ENCODE measurements at places on chromosomes 3 and 15. TPM values are rescaled to one million over a fixed set of nuclear protein-coding genes. Genes with fewer than 3 reads are reported as not detected.

Gene CCR9
- total RNA-seq: not detected

Gene GRAMD2A
- total RNA-seq: 4.0 TPM

GRCh38 chr3:72250725-72251124, 465.8 kb upstream of the PROK2 start:
- no peak for ATAC-seq

Gene MED12L
- 0.32 TPM for total RNA-seq

GRCh38 chr3:100082714-100083113, 31.6 kb downstream of the FILIP1L start:
- ATAC-seq: no peak

DNA sequence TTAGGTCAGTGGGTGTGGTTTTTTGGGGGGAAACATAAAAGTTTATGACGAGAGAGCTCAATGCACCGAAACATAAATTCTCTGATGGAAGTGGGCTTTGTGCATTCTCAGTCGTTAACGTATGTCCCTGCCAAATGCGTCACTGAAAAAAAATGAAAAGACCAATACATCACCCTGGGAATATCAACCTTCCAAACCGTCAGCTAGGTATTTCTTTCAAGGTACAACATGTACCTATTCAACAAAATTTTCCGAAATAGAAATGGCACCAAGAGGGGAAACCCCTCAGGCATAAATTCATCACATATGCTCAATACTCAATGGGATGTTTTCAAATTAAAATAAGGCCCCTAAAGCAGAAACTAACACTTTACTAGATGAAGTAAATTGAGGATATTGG, 266.6 kb upstream of the SUCLG2 start:
- no peak for ATAC-seq

DNA sequence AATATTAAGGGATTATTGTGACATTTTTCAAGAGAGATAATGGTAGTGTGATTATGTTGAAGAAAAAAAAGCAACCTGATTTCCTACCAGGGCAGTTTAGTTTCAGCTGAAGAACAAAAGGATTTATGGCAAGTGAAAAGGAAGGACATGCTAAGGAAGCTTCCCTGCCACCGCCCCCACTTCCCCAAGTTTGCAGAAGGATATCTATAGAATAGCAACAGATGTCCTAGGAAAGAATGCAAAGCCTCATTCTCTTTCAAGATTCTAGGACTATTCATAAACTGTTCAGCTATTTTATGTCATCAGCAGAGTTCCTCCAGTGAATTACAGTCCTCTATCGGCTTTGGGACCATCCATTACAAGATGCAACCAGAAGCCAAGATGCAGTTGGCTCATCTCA, 160.8 kb downstream of the SATB1 start:
- no peak for ATAC-seq

DNA sequence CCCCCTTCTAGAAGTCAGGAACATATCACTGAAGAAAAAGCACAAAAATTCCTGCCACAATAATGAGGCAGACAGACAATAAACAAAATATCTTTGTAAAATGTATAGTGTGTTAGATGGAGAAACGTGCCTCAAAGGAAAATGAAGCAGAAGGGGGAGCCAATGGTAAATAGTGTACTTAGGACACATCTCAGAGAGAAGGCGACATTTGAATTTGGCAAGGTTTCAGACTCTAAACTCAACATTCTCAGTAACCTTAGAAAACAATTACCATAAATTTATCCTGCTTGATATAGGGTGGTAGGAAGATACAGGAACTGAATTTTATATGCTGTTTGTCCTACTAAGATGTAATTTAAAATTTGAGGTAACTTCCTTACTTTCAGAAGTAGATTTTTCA, 52.6 kb upstream of the PTX3 start:
- no peak for ATAC-seq

DNA sequence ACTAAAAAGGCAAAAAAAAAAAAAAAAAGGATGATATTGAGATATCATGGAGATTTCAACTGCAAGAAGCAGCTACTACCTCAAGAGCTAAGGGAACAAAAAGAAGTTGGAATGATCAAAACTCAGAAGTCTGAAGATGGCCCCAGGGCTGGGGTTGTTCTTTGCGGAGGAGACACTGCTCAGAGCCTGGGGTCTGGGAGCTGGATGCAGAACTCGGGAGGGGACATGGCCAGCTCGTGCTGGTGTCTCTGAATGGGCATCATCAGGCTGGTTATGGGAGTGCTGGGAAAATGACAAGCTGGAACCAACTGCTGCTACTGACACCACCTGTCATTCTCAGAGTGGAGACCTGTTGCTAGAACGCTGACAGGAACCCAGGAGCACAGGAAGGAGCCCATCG, 14.2 kb upstream of the ADIPOQ start:
- ATAC-seq: no peak

DNA sequence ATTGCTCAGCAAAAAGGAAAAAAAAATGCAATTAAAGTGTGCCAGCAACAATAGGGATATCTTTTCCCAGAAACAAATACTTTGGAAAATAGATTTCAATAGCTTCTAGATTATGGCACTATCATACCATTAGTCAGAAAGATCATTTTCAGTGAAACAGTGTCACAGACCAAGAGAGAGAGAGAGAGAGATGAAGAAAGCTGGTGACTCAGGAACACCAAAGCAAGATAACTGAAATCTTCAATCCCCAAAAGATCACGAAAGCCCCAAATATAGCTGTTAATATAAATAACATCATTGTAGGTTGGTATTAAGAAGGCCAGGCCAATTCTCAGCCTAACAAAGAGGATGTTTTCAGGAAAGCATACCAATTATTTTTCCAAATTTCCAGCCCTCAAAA, 57.4 kb downstream of the ZIC4 start:
- no peak for ATAC-seq

GRCh38 chr15:78752492-78753358, 58.5 kb downstream of the ADAMTS7 start:
- no peak for ATAC-seq

Gene SLC6A11
- total RNA-seq: 7.8 TPM
